ENCODE measurements at places on chromosomes 11 and 22.

DNA sequence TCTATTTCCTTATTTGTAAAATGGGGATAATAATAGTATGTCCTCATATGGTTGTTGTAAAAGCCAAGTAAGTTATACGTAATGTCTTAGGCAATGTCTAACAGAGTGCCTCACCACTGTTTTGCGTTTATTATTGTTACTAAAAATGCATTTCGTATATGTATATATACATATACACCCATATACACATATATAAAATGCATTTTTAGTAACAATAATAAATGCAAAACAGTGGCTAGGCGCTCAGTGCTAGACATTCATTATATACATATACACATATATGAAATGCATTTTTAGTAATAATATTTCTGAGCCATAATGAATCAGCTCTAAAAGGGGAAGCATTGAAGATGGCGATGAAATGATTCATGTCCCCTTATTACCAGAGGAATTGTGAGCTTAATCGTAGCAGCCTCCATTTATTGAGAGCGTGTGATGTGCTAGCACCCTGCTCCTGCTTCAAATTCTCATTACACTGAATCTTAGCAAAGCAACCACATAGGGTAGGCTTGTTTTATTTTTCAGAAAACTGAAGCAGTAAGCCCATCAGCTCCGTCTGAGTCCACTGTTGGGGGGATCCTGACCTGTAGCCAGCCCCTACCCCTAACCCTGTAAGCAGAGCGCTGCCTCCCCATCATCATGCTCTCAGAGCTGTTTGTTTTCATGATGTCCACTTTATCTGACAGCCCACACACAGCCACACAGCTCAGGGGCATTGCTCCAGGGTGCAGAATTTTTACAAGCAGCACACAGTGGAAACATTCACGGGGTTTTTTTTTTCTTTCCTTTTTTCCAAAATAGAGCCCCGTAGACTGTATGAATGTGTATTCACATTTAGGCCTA is 97.1 kb upstream of the NAV2 start:
- no peak for DNase-seq

- DNase-seq = no peak
Measured at GRCh38 chr11:35414776-35415175, 4.6 kb downstream of the SLC1A2 start.

DNA sequence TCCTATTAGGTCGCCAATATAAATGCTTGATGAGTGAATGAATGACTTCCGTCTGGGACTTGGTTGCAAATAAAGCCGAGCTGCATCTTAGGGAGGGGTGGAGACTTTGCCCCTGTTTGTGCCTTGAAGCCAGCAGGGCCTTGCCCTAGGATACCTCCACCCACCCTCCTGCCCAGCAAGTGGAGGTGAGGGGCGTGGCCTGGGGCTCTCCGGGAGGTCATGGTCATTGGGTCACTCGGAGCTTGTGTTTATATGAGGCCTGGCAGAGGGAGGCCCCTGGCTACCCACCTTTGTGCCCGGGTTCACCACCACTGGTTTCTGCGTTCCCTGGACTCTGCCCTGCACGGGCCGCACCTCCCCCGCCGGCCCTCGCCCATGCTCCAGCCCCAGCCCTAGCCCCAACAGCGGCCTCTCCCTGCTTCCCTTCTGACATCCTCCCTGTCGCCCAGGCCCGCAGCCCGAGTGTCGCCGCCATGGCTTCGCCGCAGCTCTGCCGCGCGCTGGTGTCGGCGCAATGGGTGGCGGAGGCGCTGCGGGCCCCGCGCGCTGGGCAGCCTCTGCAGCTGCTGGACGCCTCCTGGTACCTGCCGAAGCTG is 4.3 kb downstream of the MPST start:
- no peak for DNase-seq

- no peak for DNase-seq
Measured at GRCh38 chr22:27409299-27409698, 392.3 kb downstream of the MN1 start.

- DNase-seq = no peak
Measured at GRCh38 chr22:36765943-36766450, 9.9 kb downstream of the IFT27 start.

- no peak for DNase-seq
Measured at GRCh38 chr22:20881231-20881630, 22.4 kb downstream of the SNAP29 start.

DNA sequence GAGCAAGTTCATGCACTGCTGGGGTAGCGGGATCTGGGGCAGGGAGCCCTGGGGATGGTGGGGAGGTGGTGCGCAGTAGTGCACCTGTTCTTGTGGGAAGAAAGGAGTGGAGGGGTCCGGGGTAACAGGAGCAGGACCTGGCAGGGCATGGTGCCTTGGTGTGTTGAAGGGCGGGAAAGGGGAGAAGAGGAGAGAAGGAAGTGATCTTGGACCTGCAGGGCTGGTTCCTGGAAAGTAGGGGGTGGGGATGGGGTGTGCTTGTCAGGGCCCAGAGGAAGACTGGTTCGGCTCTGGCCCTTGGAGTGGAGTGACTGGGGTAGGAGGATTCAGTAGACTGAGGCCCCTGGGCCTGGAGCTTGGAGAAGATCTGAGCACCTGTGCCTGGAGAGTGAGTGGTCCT is 10.9 kb upstream of the CAPN5 start:
- DNase-seq = no peak
